ENCODE measurements at places on chromosomes 4 and X.

- DNase-seq: no peak
Observed at GRCh38 chr4:187139141-187139540, 415.5 kb upstream of the FAT1 start.

DNA sequence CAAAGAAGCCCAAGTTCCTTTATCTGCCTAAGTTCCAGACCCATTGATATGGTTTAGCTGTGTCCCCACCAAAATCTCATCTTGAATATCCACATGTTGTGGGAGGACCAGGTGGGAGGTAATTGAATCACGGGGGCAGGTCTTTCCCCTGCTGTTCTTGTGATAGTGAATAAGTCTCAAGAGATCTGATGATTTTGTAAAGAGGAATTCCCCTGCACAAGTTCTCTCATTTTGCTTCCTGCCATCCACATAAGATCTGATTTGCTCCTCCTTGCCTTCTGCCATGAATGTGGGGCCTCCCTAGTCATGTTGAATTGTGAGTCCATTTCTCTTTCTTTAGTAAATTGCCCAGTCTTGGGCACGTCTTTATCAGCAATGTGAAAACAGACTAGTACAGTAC, 860.2 kb downstream of the FSTL5 start:
- no peak for DNase-seq

DNA sequence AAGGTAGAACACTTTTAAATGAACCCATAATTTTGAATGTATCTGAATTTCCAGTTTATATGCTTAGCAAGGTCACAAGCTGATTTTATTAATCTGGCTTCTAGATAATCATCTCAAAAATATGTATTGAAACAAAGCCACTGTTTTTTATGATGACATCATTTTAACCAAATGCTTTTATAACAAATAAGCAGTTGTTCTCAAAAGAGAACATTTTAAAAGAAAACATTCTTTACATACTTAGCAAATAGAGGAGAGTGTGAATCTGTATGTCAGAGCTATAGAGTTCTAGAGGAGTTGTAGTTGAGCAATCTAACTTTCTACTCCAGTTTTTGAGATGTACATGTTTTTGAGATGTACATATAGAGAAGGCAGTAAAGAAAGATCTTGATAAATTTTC, 42.5 kb downstream of the LAMP2 start:
- no peak for DNase-seq

DNA sequence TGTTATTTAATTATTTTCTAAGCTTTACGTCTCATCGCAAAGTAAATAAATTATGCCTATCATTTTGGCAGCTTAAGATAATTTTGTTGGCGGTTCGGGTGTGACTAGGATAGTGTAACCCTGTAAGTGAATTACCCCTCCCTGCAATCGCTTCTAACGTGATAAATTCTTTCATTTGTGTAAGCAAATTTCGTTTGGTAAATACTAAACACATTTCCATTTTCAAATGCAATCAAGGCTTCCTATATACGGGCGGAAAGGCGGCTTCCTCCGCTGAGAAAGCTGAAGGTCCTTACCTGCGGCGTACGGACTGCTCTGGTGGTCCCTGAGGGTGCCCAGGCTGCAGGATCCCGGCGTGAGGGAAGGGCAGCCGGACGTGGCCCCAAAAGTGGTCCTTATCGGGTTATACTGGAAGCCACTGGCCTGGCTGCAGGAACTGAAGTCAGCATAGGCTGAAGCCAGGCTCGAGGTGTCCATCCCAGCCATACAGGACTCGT, 403 bp downstream of the PHOX2B start:
- no peak for DNase-seq

Data from Daoy (cell line).